Activated CD4-positive, alpha-beta T cell treated with anti-CD3 and anti-CD28 coated beads for 4 hours (primary cell): ENCODE measurements at places on chromosomes 3 and 15.
A peak's percentile ranks its signal among the peaks of the same experiment; 100 is the strongest.

- DNase-seq = no peak
Measured at GRCh38 chr15:55802600-55803376, 59.8 kb upstream of the PRTG start.

- DNase-seq = no peak
Measured at GRCh38 chr3:17806201-17806600, 63.8 kb upstream of the TBC1D5 start.

- no peak for DNase-seq
Measured at GRCh38 chr3:65946438-65946837, 92.3 kb downstream of the MAGI1 start.

GRCh38 chr3:79555655-79556054 is 212.1 kb downstream of the ROBO1 start:
- DNase-seq = no peak

DNA sequence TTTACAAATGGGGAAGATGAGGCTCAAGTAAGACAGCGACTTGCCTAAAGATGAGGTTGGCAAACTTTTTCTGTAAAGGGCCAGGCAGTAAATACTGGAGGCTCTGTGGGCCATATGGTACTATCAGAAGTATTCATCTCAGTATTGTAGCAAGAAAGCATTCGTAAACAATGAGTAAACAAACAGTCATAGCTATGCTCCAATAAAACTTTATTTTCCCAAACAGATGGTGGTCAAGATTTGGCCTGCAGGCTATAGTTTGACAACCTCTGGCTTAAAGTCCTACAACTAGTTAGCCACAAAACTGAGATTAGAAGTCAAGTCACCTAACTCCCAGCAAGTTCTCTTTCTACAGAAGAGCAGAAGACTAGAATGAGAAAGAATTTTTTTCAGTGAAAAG is 177.0 kb upstream of the NECTIN3 start:
- DNase-seq = no peak

GRCh38 chr15:38558372-38559059 is 6.1 kb downstream of the RASGRP1 start:
- DNase-seq = no peak

DNA sequence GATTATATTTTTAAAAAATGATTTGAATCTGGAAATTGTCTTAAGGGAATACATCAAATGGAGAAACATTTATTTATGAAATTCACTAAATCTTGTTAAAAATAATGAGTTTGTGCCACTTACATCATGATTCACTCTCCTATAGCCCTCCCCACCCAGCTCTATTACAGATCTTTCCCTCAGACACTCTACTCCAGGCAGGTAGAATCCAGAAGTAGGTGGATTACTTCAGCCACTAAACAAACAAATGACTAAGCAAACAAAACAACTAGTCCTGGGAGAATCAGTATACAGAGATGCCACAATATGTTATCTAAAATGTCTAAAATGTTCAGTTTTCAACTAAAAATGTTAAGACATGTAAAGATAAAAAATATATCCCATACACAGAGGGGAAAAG is 608.1 kb upstream of the UBE2E2 start:
- no peak for DNase-seq

DNA sequence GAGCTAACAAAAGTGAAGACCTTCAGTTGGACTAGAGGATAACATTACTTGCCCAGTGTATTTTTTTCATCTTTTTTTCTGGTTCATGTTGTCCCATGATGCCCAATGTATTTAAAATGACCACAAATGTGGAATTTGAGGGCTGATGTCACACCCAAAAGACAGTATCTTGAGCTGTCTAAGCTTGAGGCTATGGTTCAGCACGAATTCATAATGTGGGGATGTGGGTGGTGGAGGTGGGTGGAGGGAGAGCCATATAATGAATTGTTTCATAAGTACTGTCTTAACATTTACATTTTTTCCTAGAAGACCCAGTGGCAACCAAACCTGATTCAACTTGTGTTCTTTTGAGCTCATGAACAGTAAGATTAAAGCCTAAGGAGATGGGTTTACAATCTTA is 37.5 kb downstream of the CHAC1 start:
- DNase-seq = no peak

DNA sequence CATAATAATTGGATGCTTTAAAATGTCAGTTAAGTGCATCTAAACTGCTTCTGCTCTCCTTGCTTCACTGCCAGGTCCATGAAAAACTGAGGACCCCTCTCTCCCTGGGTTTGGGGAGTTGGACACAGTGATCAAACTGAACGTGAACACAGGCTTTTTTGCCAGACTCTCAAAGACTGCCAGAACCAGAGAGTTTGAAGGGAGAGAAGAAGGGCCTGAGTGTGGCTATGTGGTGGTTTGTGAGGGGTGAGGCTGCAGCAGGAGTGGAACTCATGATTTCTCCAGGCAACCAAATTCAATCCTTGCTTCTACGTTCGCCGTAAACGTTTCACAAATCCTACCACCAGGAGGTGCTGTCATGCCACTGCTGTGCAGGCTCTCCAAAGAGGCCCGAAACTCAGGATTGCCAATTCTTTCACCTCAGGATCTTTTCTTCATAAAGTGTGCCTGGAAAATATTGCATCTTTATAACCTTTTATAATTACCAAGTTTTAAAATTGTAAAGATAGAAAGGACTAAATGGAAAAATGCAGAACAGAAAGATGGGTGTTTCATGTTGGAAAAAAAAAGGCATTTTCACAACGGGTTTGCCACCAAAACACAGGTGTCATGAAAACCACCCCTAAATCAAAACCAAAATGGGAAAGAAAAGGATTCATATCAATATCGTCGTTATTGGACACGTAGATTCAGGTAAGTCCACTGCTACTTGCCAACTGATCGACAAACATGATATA is 19.7 kb downstream of the TM4SF4 start:
- DNase-seq = peak; percentile 11

GRCh38 chr3:31581660-31582059 is 48.9 kb downstream of the STT3B start:
- no peak for DNase-seq

GRCh38 chr15:91400481-91400880 is 300.4 kb downstream of the SV2B start:
- no peak for DNase-seq

- peak; percentile 46 for DNase-seq
Measured at GRCh38 chr3:9727041-9727595, 4.4 kb upstream of the BRPF1 start.

DNA sequence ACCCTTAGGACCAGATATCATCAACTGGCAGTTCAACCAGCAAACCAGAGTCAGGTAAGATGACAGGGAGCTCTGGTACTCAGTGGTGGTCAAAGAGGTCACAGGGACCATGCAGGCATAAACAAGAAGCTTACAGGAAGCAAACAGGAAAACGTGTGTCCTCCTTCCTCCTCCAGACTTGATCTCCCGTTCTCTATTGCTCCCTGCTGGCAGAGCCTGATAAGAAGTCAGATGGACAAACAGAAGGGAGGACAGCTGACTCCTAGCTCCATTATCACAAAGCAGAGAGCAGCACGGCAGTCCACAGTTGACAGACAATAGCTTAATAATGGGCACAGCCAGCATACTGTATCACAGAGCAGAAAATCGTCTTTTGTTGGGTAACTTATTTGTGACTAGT is 156.5 kb upstream of the SLC2A2 start:
- DNase-seq = no peak

DNA sequence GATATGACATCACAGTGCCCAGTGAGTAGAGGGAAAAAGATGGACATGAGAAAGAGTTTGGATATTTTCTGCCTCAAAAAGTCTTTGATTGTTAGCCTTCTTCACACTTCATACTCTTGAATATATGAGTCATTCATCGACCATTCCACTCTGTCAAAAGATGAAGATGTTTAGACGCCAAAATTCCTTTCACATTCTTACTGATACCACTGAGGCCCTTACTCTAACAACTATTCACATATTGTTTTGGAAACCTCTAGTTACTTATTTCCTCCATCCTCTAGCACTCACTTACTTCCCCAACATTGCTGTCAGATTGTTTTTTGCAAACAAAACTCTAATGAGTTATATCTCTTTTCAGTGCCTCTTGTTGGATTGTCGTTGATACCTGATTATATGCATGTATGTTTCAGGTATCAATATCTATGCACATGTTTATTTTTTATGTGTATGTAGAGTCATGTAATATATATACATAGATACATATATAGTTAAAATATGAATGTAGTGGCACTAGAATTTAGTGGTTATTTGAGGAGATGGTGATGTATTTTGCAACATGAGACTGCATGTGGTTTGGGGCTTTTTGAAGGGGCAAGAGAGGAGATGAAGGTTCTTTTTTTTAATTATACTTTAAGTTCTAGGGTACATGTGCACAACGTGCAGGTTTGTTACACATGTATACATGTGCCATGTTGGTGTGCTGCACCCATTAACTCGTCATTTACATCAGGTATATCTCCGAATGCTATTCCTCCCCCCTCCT is 40.0 kb upstream of the OR5H6 start:
- no peak for DNase-seq

DNA sequence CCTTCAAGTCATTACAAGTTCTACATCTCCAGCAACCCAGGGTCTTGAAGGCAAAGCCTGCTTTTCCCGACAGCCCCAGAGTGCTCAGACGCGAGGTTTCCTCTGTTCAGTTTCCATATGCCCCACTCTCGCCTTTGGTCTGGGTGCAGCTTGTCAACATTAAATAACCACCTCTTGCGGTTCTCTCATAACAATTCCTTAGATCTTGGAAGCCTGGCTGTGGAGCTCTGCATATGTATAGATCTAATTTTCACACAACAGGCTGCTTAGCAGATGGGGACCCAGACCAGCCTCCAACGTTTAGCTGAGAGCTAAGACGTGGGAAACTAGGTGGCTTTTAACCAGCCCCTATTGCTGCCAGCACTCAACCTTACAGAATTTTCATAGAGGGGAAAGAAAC is 295.5 kb downstream of the RPLP1 start:
- no peak for DNase-seq

DNA sequence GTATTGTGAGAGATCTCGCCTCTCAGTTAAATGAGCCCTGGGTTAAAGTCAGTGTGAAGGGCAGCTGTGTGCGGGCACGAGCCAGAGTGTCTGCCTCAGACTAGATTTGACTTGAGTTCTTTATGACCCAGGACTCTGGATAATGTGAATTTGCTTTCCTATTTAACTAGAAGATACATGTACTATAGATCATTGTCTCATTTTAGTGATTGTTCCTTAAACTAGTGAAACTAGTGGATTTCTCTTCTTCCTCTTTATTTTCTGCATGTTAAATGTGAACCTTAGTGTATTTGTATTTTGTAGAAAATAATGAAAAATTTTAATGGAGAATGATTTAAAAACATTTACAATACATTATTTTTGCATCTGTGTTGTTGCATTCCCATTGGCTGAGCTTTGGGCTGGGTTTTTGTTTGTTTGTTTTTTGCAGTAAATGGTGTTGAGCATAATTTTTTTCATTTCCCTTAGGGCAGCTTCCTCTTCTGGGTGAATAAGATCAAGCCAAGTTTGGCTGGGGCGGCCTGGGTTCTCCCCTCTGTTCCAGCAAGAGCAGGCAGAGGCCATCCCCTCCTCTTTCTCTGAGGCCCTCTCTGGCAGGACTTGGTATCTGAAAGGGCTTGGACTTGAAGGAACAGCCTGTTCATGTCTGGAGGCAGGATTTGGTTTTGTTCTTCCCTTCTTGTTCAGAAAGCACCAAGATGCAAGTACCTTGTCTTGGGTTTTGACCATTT is 15.0 kb downstream of the GCSAM start:
- no peak for DNase-seq

DNA sequence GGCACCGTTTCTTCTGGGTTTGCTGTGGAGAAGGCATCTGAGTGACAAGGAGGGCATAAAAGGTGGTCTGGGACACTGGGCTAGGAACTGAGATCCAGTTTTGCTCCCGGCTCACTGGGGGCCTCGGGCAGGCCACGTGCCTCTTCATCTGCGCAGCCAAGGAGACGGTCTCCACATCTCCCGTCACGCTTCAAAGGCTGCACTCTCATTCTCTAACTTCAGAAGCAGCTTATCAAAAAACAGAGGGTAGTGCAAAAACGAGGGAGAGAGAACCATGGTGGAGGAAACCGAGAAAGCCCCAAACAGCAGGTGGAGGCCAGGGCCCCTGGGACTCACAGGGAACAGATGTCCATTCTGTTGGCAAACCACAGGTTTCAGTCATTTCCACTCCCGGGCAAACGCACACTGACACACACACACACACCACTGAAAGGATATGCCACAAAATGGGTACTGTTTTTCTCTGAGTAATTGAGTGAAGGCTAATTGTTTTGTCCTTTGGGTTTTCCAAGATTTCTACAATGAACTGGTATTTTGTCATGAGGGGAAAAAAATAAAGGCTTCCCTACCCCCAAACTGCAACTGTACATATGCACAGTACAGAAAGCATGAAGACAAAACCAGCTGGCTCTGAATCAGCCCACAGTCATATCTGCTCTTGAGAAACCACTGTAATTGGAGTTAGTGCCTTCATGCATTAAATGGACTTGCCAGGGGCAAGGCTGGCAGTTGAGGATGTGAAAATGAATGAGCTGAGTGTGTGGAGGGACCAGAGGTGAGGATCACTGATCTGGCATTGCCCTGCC is 71.9 kb downstream of the MGLL start:
- DNase-seq = no peak

DNA sequence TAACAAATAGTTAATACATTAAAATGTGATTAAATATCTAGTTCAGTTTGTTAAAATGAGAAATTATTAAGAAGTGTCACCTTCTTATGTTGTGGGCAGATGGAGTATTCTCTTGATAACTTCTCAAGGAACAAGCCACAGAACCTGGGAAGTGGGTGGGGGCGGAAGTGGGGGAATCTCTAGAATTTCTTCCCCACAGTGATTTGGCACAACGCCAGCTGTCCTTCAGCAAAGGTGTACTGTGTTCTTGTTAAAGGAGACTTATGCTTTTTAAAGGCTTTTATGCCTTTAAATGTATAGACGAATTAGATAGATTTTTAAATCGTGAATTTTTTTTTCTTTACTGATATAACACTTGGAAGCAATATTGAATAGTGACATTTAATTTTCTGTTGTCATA is 42.4 kb downstream of the SEC22A start:
- DNase-seq = peak; percentile 35

- DNase-seq = no peak
Measured at GRCh38 chr3:64379221-64379620, 154.0 kb upstream of the PRICKLE2 start.

DNA sequence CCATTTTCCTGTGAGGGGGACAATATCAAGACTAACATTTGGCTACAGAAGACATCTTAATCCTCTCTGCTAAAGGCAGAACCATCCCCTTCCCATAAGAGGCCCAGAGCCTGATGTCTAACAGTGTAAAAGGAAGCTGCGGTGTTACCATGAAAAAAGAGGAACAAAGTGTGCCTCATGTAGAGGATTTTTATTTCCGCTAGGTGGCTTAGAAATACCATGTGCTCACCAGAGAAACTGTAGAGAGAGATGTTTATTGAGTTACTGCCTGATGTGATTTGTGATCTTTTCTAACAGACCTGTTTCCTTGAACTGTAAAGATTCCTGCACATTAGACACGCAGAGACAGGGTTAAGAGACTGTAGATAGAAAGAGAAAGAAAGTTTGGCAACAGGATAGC is 22.0 kb downstream of the OR5H15 start:
- DNase-seq = no peak
